ENCODE measurements at places on chromosomes 5 and 9. TPM values are rescaled to one million over a fixed set of nuclear protein-coding genes. Genes with fewer than 3 reads are reported as not detected.

The GOLPH3 gene
- total RNA-seq = 63.9 TPM

- no peak for DNase-seq
Measured at GRCh38 chr9:83999141-83999918, 18.7 kb downstream of the RMI1 start.

The NMUR2 gene
- not detected for total RNA-seq

The TGFBI gene
- total RNA-seq = 46.6 TPM

GRCh38 chr9:70569070-70569772, 154.8 kb upstream of the KLF9 start:
- DNase-seq = no peak

All from ovary (tissue), 10 donors.